Activated naive CD8-positive, alpha-beta T cell treated with anti-CD3 and anti-CD28 coated beads, Interleukin-2, amount 10 ng/mL, durations not matched to agents 7 days and 5 days (primary cell): ENCODE measurements at places on chromosomes 12 and 14. TPM values are rescaled to one million over a fixed set of nuclear protein-coding genes. Genes with fewer than 3 reads are reported as not detected.

Gene PCBP2
- total RNA-seq: 824 TPM

Gene JPH4
- total RNA-seq: not detected

Gene CCDC184
- 0.58 TPM for total RNA-seq

Gene RBP5
- total RNA-seq: 0.58 TPM

Gene IGF1
- total RNA-seq: 1.6 TPM

Gene ESR2
- 0.11 TPM for total RNA-seq

Gene GALNT8
- total RNA-seq: 0.71 TPM

Gene HHIPL1
- 0.17 TPM for total RNA-seq

Gene BCL7A
- 7.3 TPM for total RNA-seq

Gene IL31
- total RNA-seq: not detected

Gene TCL1B
- not detected for total RNA-seq

Gene DDIT3
- 37.2 TPM for total RNA-seq

Gene PRKD1
- not detected for total RNA-seq

Gene COQ5
- 25.2 TPM for total RNA-seq

Gene KRT84
- not detected for total RNA-seq

Gene KRT75
- total RNA-seq: not detected

Gene VDR
- 13.9 TPM for total RNA-seq

Gene TMEM116
- 23.4 TPM for total RNA-seq

Gene NOXRED1
- 0.58 TPM for total RNA-seq

Gene C12orf54
- not detected for total RNA-seq

Gene IRAK3
- 0.53 TPM for total RNA-seq

Gene AKAP3
- 3.8 TPM for total RNA-seq

Gene SLC39A9
- 39.8 TPM for total RNA-seq
